CD4-positive, alpha-beta memory T cell (primary cell): ENCODE measurements at places on chromosomes 7 and 10.

DNA sequence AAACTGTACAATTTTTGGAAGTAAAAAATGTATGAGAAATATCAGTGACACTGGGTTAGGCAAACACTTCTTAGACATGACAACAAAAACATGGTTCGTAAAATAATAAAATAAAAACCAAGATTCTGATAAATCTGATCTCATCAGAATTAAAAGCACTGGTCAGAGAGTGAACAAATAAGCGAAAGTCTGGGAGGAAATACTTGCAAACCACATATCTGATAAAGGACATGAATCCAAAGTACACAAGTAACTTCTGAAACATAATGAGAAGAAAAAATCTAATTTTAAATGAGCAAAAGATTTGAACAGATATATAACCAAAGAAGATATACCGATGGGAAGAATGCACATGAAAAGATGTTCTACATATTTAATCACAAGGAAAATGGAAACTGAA lies 91.5 kb downstream of the RTKN2 start:
- DNase-seq, result no peak

- DNase-seq, result no peak
These were observed 76.0 kb downstream of the SPDYE5 start for GRCh38 chr7:75567948-75568595.

GRCh38 chr7:1134951-1135350 lies 25.0 kb downstream of the ZFAND2A start:
- DNase-seq, result no peak

DNA sequence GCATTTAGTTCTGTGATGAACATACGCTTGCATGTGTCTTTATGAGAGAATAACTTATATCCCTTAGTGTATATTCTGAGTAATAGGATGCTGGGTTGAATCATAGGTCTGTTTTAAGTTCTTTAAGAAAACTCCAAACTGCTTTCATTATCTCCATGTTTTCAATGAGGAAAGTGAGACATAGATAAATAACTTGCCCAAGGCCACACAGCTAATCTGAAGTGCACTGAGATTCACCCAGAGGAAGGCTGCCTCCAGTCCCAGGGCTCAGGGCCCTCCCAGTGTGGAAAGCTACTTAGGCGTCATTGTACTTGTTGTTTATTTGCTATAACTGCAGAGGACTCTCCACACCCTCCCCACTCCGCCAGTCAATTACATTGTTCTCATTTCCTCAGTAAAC lies 126.7 kb downstream of the INHBA start:
- DNase-seq, result no peak
